ENCODE measurements at places on chromosomes 12 and 14. TPM values are rescaled to one million over a fixed set of nuclear protein-coding genes. Genes with fewer than 3 reads are reported as not detected.

GRCh38 chr14:90726656-90727055 is 89.6 kb downstream of the TTC7B start:
- no peak overlapping the region for H3K4me3 ChIP-seq
- no peak overlapping the region for H3K27ac ChIP-seq
- no peaks in the 10 kb centered on the region for H3K36me3 ChIP-seq
- H3K27me3 ChIP-seq: no peaks in the 10 kb centered on the region

DNA sequence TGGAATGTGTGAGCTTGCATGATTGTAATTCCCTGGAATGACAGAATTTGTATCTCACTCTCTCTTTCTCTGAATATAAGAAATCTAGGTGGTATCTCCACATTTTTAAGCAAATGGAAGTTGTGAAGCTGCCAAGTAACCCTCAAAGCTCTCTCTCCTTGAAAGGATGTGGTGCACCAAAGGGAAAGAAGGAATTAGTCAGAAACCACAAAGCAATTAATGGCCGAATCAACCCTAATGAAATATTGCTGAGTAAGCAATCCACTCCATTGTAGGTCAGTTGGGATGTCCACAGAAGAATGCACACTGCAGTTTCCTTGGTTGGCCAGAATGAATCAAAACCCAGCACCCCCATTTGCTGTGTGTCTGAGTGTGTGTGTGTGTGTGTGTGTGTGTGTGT is 153.5 kb downstream of the KCNA5 start:
- no peaks in the 10 kb centered on the region for H3K36me3 ChIP-seq
- DNase-seq: no peak
- H3K27me3 ChIP-seq: no peaks in the 10 kb centered on the region

GRCh38 chr12:34212651-34213050 is 190.4 kb downstream of the ALG10 start:
- no peak for DNase-seq
- no peaks in the 10 kb centered on the region for H3K27me3 ChIP-seq

DNA sequence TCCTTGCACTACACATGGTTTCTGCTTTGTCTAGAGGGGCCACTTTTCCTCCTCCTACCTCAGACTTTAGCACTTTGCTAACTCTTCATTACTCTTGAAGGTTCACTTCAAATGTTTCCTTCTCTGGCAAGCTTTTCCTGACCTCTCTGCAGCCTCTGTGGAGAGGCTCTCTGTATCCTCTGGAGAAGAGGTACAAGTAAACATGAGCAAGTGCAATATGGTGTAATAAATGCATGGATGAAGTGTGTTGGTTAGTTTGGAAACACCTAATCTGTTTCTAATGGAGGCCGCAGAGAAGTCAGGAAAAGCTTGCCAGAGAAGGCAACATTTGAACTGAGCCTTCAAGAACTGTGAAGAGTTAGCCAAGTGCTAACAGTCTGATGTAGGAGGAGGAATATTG is 329.3 kb downstream of the GRIN2B start:
- no peak overlapping the region for H3K27ac ChIP-seq
- no peaks in the 10 kb centered on the region for H3K4me1 ChIP-seq
- no peak for DNase-seq
- no peaks in the 10 kb centered on the region for H3K27me3 ChIP-seq
- no peak overlapping the region for H3K4me3 ChIP-seq

DNA sequence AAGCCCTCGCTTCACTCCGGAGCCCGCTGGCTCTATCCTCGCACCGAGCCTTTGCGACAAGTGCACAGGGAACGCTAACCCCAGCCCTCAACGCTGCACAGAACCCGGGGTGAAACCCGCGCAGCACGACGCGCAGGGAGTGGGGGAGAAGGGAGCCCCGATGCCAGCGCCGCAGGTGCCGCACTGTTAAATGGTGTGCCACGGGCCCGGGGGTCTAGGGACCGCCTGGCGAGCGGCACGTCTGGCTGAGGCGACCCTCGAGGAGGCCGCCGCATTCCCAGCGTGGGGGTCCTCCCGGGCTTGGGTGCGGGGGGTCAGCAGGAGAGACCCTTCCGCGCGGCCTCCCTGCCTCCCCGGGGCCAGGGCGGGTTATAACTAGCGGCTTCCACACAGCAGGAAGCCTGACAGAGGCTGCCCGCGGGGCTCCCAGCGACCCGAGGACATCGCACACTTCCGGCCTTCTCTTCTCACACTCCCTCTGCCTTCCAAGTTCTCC is 23.8 kb upstream of the LRTM2 start:
- H3K27me3 ChIP-seq: peaks cover 11% of the 10 kb centered on the region
- H3K4me1 ChIP-seq: peaks cover 3% of the 10 kb centered on the region
- H3K4me3 ChIP-seq: peak overlapping the region; percentile 41

The LRRC10 gene
- not detected for total RNA-seq

- DNase-seq: peak; percentile 52
- peak overlapping the region; percentile 91 for H3K4me3 ChIP-seq
- no peaks in the 10 kb centered on the region for H3K36me3 ChIP-seq
- H3K27me3 ChIP-seq: no peaks in the 10 kb centered on the region
- H3K4me1 ChIP-seq: peaks cover 6% of the 10 kb centered on the region
- peak overlapping the region; percentile 97 for H3K27ac ChIP-seq
These were observed 1.3 kb downstream of the SLC38A1 start for GRCh38 chr12:46267575-46267824.

The SLCO1C1 gene
- 0.55 TPM for total RNA-seq

DNA sequence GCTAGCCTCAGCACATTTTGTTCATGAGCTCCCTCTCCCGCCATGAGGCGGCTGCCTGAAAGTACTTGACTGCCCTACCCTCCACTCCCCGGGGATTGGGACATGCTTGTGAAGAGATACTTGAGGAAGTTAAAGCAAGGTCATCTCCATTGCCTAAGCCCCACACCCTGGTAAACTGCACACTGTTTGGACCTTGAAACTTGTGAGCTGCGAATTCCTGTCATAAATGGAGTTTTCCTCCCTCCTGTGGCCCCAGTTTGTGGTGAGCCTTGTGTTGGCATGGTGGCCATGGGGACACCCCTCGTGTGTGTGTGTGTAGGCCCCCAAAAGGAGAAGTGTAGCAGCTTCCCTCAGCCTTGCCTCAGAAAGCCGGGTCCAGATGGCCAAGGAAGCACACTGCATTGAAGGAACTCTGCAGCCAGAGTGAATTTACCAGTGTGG is 395.5 kb downstream of the ZFP36L1 start:
- no peaks in the 10 kb centered on the region for H3K36me3 ChIP-seq
- H3K4me1 ChIP-seq: peaks cover 3% of the 10 kb centered on the region
- H3K27ac ChIP-seq: no peak overlapping the region
- H3K4me3 ChIP-seq: no peak overlapping the region
- no peaks in the 10 kb centered on the region for H3K27me3 ChIP-seq

The TAS2R7 gene
- total RNA-seq: not detected

The PLCZ1 gene
- total RNA-seq: not detected

The DYNLL1 gene
- total RNA-seq: 423 TPM

GRCh38 chr12:26285401-26285800 is 90.0 kb downstream of the SSPN start:
- H3K4me3 ChIP-seq: no peak overlapping the region
- H3K36me3 ChIP-seq: no peaks in the 10 kb centered on the region
- H3K4me1 ChIP-seq: no peaks in the 10 kb centered on the region
- H3K27ac ChIP-seq: no peak overlapping the region
- no peaks in the 10 kb centered on the region for H3K27me3 ChIP-seq

GRCh38 chr12:12983420-12984035 is 16.5 kb downstream of the HEBP1 start:
- no peaks in the 10 kb centered on the region for H3K27me3 ChIP-seq
- H3K4me1 ChIP-seq: peaks cover 7% of the 10 kb centered on the region
- H3K4me3 ChIP-seq: no peak overlapping the region
- peaks cover 22% of the 10 kb centered on the region for H3K36me3 ChIP-seq
- H3K27ac ChIP-seq: no peak overlapping the region

All from H1 (cell line).